ENCODE measurements at places on chromosomes 3 and 15.
A peak's percentile ranks its signal among the peaks of the same experiment; 100 is the strongest.

DNA sequence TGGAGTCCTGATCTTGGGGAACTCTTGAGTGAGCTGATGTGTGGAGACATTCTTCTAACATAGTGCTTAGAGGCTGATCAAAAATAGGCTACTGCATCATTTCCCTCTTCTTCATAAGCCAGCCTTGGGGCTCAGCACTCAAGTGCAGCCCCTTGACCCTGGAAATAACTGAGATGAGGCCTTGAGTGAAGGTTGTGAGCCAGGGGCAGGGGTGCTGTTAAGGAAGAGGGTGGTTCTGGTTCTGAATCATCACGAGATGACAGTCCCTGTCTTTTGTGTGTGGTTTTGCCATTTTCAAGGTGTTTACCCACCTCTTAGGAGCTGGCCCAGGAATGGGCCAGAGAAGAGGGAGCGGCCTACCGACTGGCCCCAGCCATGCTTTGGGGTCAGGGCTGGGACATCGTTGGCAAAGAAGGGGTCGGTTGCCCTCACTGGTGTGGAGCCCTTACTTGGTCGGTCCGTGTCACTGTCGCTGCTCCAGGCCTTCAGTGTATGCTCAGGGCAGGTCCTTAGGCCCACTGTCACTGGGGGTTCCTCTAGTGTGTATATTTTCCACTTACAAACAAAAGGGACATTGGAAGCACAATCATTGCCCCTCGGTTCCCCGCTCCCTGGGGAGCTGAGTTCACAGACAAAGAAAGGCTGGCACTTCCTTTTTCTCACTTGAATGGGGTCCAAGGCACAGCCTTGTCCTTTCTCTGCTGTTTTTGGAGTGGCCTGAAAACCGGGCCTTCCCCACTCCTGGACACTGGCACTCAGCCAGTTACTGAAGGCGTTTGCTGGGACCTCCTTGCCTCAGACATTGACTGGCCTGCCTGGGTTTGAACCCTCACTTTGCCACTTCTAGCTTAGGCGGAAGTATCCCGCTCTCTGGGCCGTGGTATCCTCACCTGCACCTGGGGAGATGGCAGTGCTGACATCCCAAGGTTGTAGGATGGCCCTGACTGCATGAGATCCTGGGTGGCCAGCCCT is 46.6 kb downstream of the SLC6A6 start:
- no peak for DNase-seq

DNA sequence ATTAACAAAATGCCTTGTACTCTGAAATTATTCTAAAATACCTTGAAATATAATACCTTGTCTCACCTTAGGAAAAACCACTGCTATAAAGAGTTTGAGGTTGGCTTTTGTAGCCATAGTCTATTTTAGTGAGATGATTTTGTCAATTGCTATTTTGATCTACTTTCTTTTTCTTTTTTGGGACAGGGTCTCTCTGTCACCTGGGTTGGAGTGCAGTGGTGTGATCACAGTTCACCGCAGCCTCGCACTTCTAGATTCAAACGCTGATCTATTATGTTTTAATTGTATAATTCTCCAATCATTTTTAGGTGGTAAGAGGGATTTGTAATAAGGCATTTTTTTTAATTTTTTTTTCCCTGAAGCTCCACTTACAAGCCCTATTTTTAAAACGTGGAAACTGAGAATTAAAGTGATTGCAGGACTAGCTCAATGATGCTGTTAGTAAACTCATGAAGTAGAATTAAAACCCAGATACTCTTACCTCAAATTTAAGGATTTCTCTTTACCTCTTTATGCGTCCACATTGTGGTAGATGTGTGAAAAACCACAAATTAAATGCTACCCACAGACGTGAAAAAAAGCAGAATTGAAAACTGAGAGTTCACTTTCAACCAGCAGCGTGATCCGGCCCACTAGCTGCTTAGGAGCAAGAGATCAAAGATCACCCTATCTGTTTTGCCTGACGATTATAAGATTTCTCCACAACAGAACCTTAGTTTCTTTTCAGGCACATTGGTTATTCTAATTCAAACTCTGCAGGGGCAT is 384.2 kb downstream of the CGGBP1 start:
- no peak for DNase-seq

DNA sequence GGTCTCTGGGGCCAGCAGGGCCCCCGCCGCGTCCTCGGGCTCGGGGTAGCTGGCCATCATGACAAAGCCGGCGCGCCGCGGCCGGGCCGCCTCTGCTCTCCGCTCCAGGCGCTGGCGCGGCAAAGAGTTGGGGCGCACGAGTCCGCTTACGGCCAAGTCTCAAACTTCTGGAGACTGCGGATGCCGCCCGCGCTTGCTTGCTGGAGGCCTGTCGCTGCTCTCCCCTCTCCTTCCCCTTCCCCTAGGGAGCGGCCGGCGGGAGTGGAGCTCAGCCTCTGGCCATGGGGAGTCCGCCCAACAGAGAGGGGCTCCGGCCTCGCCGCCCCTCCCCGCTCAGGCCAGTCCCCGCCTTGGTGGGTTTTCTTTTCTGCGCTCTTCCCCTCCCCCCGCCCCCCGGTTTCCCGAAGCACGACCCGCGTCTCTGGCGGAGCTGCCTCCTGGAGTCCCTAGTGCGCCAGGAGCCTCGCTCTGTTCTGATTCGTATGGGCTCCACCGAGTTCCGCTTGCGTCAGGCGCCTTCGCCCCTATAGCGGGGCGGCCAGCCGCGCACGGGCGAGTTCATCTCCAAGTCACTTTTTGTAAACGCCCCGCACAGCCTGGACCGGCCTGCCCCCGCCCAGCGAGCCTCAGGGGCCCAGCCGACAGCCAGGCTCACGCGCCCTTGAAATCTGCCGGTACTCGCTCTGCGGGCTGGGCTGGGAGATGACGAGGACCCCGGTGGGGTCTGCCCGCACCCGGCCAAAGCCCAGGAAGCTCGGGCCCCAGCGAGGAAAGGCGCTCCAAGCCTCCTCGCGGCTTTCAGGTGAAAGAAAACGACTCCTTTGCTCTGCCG is at the start of the genes FOXL2 and FOXL2NB:
Gene FOXL2, minus strand, starts transcription at position 475 of the 832 bp plus-strand sequence. Its CDS starts 415 bp downstream, at position 60.
Gene FOXL2NB, plus strand, starts transcription at position 555 of the 832 bp plus-strand sequence. Its CDS starts 148 bp downstream, at position 703.
- DNase-seq: peak; percentile 94

- DNase-seq: no peak
Observed at GRCh38 chr3:25365636-25366035, 62.4 kb upstream of the RARB start.

GRCh38 chr3:63244486-63244885 is 33.6 kb upstream of the SYNPR start:
- no peak for DNase-seq

DNA sequence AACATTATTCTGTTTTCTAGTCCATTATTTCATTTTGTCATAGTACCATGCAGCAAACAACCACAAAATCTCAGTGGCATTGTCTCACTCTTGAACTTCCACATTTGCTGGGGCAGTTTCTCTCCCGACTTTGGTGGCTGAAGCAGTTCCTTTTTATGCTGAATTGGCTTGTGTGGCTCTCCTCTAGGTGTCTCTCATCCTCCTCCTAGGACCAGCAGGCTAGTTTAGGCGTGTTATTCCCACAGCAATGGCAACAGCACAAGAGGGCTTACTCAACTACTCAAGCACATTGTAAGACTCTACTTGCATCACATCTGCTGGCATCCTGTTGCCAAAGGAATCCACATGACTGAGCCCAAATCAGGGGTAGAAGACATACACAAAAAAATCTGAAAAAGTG is 201.8 kb upstream of the KCNH8 start:
- no peak for DNase-seq

DNA sequence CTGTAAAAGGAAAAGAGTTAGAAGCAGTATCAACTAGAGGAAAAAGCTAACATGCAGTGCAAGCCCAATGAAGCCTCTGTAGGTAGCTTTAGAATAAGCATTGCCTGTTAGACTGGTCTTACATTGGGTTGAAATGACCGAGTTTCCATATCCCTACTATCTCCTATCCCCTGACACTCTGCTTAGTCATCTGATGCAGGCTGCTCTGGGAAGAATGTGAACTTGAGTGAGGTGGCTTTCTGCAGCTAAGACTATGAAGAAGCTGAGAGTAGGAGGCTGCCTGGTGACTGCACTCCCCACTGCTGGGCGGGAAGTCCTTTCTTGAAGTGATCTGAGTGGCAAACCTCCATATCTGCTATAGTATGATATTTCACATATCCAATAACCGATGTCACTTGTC is 64.7 kb downstream of the OXSM start:
- no peak for DNase-seq

GRCh38 chr3:81518945-81519344 is 242.5 kb downstream of the GBE1 start:
- no peak for DNase-seq

GRCh38 chr15:68992696-68993095 is 21.8 kb upstream of the NOX5 start:
- DNase-seq: no peak
